ENCODE measurements at places on chromosomes 4 and X.

DNA sequence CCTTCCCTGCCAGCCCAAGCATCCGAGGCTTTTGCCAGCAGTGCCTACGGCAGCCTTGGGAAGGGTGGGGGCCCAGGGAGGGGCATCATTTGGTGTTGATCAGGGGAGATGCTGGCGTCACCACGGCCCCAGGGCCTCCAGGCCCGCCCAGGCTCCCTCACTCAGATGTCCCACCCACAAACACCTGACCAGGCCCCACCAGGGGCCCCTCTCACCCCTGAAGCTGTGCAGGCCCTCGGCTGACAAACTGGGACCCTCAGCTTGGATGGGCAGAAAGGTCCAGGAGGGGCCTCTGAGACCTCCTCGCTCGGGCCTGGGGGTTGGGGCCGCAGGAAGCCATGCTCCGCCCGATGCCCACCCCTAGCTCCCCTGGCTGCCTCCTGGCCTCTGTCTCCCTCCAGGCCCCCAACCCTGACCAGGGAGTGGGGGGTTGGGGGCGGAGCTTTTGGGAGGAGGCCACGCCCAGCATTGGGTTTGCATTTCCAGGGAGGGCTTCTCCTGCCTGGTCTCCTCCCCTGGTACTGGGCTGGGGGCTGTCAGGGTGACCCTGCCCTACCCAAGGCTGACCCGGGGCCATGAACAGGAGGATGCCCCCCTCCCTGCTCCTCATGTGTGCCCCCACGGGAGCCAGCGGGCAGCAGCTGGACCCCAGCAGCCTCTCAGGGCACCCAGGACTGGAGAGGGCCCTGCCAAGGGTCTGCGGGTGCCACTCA lies 33.4 kb upstream of the SPON2 start:
- DNase-seq = peak; percentile 42

DNA sequence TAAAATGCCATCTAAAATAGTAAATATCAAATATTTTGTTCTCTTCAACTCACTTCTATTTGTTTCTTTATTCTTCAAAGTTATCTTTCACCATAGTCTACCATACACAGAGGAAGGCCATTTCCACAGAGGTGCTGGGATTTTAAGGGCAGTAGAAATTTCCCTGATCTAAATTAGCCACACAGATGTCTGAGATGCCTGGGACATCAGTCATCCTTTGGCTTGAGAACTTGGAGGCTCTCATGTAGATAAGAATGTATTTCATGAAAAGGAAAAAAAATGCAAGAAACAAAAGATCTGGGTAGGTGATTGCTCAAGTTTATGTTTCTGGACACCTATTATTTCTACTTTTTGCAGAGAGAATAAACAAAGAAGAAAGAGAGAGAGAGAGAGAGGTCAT lies 1008.2 kb downstream of the NLGN4X start:
- no peak for DNase-seq

DNA sequence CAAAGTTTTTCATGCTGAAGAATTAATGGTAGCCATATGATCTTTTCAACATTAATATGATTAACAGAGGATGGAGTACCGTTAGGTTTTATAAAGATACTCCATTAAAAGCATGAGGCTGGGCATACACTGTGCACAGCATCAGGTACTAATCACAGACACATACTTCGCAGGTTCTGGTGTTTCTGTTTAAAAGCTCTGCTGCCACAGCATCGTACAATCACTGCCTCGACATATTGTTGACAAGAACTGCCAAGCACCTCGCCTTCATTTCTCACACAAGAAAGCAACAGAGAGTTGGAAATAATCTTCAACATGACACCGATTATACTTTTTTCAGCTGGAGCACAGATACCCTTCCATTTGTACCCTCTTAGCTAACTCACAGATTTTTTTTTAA lies 753.4 kb upstream of the FAM241A start:
- DNase-seq = no peak

- DNase-seq = no peak
Observed at GRCh38 chr4:165506849-165507248, 128.0 kb downstream of the CPE start.

DNA sequence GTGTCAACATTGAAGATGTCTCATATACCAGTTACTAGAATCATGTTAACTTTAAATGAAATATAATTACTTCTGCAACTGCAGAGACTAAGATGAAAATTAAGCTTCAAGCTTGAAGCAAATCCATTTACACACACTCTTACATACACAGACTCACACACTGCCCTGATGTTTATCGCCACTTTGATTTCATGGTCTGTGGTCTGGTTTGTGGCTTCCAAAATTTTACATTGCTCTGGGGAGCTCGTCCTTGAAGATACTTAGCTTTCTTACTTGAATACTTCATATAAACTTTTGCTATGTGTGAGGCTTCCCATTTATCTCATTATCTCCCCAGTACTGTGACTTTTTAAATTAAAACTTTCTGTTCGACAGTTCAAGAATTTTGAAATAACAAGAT lies 35.8 kb downstream of the ARHGEF38 start:
- DNase-seq = no peak

DNA sequence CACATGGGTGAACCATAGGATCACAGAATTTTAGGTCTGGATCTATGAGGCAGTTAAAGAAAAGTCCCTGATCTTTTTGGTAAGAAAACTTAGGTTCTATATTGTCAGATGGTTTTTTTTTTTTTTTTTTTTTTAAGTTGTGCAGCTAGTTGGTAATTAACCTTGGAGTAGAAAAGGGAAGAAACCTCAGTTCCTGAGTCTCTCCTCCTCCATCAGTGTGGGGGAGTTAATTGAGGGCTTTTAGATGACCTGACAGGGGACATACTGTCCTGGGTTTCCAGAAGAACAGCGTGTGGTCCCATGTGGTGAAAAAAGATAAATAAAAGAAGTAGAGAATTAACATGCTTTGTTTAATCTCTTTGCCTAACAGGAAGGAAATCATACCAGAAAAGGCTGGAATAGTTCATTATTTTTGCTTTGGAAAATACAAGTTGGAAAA lies 123.7 kb downstream of the ARHGAP10 start:
- DNase-seq = no peak

DNA sequence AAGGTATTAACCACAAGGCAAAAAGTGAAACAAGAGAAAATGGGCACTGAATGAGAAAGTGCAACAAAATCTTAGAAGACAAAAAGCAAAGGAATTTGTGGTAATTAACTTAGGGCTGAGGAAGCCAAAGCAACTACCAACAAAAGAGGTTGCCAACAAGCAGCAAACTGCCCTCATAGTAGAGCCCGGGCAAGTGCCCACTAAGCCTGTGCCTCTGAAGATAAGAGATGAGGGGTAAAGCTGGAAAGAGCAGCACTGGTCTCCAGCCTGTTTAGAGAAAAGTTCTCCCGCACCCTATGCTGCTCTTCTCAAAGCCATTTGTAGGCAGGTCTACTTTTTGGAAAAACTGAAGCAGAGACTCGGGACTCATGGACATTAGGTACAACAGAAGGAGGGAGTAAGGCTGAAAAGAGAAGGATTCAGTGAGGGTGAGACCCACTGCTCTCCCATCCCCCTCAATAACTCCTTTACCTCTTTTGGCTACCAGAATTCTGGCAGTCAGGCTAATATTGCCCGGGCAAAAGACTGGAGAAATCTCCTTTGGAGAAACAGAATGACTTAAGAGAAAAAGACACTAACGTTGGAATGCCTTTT lies 29.6 kb upstream of the KCNE5 start:
- no peak for DNase-seq

- DNase-seq = no peak
Observed at GRCh38 chr4:26337612-26338011, 16.8 kb downstream of the RBPJ start.

GRCh38 chrX:21658746-21659145 lies 616 bp upstream of the KLHL34 start:
- DNase-seq = no peak

DNA sequence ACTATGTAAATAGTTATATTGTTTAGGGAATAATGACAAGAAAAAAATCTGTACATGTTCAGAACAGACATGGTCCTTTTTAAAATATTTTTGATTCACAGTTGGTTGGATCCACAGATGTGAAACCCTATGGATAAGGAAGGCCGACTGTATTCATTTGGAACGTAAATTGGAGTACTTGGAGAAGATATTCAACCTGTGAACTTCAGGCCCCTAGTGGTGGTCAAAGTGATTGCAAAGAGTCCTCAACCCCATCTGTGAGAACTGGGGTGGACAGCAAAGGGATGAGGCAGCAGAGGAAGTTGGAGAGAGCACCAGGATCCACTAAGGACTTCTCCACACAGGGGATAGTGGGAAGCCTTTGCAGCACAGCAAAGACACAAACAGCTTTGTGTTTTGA lies 6.2 kb upstream of the CXCL13 start:
- DNase-seq = peak; percentile 35

GRCh38 chrX:121570072-121570841 lies 522.8 kb downstream of the GLUD2 start:
- peak; percentile 49 for DNase-seq

DNA sequence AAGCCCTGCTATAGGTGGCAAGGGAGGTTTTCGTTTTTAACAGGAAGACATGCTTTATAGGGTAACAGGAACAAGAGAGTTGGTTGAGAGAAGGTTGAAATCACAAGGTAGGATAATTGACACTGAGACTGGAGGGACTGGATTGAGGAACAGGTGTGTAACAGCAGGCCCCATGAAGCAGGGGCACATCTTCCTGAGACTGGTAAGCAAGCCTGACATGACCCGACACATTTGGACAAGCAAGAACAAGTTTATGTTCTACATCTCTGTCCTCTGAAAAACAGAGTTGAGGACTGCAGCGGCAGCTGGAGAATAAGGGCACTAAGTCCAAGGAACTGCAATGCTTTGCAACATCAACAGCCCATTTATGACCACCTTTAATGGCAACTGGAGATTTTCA lies 5.2 kb downstream of the RPS4X start:
- no peak for DNase-seq

DNA sequence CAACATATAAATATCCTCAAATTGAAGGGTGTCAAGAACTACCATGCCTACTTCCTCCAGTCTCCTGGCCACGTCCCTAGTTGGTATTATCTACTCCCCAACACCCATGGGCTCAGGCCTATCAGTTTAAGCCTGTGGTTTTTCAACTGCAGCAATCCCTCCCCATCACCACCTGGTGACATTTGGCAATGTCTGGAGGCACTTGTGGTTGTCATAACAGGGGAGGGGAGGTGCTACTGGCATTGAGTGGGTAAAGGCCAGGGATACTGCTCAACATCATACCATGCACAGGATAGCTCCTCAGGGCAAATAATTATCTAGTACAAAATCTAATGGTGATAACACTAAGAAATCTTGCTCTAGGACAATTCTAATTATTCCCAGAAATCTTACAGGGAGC lies 95.3 kb downstream of the COMMD8 start:
- no peak for DNase-seq

DNA sequence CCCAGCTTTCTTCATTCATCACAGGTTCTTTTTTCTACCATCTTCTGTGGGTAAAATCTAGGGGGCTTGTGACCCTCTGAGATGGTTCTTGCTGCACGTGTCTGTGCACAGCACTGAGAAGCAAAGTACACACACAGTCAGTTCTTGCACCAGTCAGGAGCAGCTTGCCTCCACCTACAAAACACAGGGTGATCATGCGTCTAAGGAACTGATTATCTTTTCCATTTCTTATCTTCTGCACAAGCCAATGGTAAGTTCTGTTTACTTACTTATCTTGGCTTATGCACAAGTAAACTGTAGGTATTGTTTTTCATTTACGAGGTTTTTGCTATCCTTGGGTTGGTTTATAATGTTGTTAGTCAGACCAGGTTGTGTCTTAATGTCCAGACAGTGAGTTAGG lies 40.7 kb downstream of the TRIM2 start:
- DNase-seq = no peak

GRCh38 chrX:10048076-10048475 lies 80.9 kb downstream of the CLDN34 start:
- DNase-seq = no peak

- no peak for DNase-seq
Observed at GRCh38 chrX:70172221-70172620, 5.1 kb upstream of the DGAT2L6 start.

- no peak for DNase-seq
Observed at GRCh38 chr4:100414016-100414790, 103.6 kb downstream of the EMCN start.

- DNase-seq = no peak
Observed at GRCh38 chr4:99490286-99490685, 20.5 kb upstream of the C4orf17 start.
